Karpas-422 (cell line): ENCODE measurements at places on chromosomes 3 and 15. TPM values are rescaled to one million over a fixed set of nuclear protein-coding genes. Genes with fewer than 3 reads are reported as not detected.

The PLEKHO2 gene
- total RNA-seq = 10.1 and 18.0 TPM in 2 replicates

DNA sequence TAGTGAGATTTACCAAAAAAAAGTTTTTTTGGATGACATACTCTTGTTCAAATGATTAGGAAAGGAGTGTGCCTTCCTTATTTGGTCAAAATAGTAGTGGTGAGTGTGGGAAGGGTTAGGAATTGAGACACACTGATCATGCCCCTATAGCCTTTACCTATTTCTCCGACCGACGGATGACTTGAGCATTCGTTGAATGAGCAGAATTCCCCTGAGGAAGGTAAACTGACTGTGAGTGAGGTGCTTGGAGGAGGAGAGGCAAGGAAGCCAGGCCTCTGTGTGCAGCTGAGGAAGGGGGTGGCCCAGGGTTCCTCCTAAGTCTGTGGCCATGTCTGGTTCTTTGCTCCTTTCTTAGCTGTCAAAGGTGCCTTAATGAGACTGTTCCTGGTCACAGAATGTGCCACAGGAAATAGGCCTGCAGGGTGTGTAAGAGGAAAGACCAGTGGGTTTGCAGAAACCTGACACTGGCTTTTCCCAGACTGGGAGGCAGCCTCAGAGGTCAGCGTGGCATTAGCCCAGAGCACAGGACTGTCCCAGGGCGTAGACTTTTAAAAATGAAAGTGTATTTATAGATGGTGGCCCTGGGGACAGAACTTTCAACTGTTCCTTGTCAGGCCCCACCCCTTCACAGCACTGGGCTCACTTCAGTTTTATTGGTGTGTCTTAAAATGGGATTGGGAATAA is 307.7 kb upstream of the C2CD4B start:
- no peak for DNase-seq

The SNX1 gene
- 52.0 and 55.5 TPM in 2 replicates for total RNA-seq

- no peak for DNase-seq
Measured at GRCh38 chr3:100114413-100115030, at the start of gene FILIP1L. TSS of gene FILIP1L (minus strand) at chr3:100114501.

The PML gene
- total RNA-seq = 15.4 and 21.5 TPM in 2 replicates
